ENCODE measurements at places on chromosomes 3 and 15.
A peak's percentile ranks its signal among the peaks of the same experiment; 100 is the strongest.

GRCh38 chr3:132624790-132625189, 27.7 kb downstream of the ACKR4 start:
- DNase-seq, result no peak

DNA sequence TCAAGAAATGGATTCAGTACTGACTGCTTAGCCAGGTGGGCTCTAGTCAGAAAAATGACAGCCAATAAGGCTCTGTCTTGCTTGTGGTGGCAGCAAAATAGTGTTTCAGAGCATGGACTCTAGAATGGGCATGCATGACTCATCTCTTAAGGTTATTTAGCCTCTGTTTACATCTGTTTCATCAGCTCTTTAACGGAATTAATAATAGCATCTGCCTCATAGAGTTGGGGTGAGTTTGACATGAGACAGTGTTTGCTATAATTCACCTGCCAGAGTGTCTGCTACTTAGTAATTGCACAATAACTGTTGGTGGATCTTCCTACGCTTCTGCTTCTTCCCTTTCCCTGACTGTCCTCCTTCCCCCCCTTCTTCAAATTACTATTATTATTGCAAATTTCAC, 350.4 kb upstream of the SEMA6D start:
- no peak for DNase-seq

DNA sequence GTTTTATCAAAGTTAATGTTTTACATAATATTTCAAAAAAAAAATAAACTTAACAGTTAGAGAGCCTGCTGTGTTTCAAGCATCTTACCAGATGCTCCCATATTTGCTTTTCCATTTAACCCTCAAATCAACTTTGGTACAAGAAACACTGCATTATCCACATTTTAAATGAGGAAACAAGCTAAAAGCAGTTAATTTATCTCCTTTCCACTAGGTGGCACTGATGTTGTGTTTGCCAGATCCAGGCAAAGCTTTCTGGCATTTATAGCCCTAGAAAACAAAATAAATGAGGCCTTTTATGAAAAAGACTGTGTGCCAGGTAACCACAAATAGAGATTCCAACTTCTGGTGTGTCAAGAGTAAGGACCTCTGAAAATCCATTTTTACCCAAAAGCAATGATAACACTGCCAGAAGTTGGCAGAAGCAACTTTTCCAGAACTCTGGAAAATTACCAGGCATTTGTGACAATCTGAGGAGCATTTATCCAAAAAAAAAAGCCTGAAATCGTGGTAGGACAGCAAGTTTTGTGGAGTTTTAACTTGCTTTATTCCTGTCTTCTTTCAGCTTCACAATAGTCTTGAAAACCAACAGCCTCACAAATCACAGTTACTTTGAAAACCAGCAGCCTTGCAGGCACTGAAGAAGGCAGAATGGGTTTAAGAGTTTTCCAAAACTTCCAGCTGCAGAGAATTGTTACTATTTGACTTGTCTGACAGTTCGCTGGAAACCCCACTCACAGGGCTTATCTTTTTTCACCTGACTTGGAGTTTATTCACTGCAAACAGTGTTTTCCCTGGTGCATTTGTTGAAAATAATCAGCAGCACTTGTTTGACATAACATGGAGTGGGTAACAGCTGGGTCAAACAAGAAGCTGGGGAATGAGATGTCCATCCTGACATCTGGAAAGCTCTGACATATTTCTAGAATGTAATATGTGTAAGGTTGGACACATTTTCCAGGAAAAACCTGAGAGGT, 9.2 kb downstream of the FAM162A start:
- DNase-seq, result peak; percentile 56

GRCh38 chr3:72227486-72228070, 442.6 kb upstream of the PROK2 start:
- peak; percentile 70 for DNase-seq

DNA sequence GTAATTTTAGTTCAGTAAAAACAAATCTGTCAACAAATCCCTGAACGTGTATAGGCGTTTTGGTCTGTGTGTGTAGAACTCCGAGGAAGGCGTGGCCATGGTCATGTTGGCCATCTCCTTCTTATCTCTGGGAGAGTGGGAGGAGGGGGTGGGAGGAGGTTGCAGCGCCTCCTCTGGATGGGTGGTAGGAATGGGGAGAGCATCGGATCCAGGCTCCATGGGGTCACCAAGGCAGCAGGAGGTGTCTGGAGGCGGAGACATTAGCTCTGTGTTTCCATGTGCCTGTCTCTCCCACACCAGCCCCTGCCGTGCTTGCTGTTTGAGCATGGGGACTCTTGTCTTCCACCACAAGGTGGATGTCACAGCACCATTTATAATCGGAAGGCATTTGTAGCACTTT, 34.5 kb upstream of the TRPM1 start:
- no peak for DNase-seq

DNA sequence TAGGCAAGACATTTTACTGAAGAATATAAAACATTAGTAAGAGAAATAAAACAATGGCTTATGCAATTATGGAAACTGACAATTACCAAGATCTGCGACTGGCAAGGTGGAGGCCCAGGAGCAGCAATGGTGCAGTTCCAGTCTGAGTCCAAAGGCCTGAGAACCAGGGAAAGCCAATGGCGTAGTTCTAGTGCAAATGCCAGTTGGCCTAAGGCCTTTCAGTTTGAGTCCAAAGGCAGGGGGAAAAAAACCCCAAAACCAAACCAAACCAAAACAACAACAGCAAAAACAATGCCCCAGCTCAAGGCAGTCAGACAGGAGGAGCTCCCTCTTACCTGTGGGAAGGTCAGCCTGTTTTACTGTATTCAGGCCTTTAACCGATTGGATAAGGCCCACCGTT, 72.6 kb downstream of the ST6GAL1 start:
- no peak for DNase-seq

- DNase-seq, result peak; percentile 68
Measured at GRCh38 chr15:65646486-65646885, 24.7 kb downstream of the SLC24A1 start.

GRCh38 chr15:75089456-75090387, 66.3 kb downstream of the PPCDC start:
- DNase-seq, result no peak

DNA sequence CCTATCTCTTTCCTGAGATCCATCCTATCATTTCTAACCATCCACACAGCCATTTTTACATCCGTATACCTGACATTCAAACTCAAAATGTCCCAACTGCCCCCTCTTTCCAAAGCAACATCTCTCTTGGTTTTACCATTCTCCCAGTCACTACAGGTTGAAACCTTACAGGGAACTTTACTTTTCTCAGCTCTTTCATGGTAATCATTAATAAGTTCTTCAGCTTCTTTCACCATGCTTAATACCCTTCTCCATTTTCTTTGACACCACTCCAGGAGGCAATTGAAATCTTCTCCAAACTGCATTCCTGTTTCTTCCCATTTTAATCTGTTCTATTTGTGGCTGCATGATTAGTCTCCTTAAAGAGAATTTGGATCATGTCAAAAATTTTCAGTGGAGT, 352.5 kb downstream of the GAP43 start:
- no peak for DNase-seq

GRCh38 chr3:4174791-4175190, 128.4 kb upstream of the SETMAR start:
- DNase-seq, result no peak

DNA sequence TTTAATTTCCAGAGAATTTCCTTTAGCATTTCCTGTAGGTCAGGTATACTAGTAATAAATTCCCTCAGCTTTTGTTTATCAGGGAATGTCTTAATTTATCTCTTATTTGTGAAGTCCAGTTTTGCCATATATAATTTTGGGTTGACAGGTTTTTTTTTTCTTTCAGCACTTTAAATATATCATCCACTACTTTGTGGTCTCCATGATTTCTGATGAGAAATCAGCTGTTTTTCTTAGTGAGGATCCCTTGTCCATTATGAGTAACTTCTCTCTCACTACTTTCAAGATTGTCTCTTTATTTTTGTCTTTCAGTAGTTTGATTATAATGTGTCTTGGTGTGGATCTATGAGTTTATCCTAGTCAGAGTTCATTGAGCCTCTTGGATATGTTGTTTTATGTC, 105.7 kb downstream of the LRRC49 start:
- no peak for DNase-seq

DNA sequence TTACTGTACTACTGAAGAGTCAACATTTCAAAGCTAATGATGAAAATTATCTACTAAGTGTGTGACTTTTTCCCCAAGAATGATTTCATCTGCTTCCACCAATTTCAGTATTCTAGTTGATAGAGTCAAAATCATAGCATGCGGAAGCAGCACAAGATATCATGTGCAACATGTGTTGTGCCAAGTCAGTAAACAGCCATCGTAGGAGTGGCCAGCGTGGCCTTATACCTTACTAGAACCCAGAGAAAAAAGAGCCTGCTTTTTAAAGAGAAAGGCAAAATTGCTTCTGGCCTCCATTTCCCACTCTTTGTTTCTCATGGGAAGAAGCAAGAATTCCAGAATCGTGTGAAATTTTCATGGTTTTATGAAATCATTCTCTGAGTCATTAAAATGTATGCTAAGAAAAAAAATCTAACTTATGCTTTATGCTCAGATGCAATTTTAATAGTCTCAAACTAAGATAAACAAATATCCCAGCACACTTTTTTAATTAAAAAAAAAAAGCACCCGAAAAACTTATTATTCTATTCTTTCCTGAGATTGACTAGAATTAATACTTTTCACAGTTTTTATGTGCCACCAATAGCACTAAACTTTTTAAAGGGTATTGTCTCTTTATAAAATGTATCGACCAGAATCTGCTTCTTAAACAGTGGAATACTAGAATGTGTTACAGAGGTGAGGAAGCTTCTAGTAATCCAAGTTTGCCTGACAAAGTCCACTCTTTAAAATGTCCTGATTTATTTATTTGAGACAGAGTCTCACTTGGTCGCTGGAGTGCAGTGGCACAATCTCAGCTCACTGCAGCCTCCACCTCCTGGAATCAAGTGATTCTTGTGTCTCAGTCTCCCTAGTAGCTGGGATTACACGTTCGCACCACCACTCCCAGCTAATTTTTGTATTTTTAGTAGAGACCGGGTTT, 87.3 kb downstream of the MBNL1 start:
- peak; percentile 37 for DNase-seq

DNA sequence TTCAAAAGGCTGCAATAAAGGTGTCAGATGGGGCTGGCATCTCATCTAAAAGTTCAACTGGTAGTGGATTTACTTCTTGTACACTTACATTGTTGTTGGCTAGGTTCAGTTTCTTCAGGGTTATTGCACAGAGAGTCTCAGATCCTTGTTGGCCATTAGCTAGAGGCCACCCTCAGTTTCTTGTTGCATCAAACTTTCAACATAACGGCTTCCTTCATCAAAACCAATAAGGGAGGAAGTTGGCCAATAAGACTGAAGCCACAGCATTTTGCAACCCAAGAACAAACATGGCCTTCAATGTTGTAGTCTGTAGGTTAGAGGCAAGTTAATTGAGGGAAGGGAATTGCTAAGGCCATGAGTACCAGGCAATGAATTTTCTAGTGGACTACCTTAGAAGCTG, 218.0 kb downstream of the ZBBX start:
- no peak for DNase-seq

DNA sequence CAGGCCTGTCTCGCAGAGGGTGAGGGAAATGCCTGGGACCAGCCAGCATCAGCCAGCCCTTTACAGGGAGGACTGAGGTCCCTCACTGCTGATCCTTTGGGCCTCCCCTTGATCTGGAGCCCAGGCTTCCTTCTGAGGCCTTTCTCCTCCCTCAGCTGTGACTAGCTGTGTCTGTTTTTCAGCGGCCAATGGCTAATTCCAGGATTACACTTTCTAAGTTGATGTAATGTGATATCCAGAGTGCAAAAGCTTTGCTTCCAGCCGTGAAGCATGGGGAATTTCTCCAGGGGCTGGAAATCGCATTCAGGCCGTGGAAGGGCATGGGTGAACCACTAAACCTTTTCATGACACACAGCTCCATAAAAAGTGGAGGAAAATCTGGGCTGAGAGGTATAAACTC, 157.6 kb downstream of the SHQ1 start:
- peak; percentile 20 for DNase-seq

DNA sequence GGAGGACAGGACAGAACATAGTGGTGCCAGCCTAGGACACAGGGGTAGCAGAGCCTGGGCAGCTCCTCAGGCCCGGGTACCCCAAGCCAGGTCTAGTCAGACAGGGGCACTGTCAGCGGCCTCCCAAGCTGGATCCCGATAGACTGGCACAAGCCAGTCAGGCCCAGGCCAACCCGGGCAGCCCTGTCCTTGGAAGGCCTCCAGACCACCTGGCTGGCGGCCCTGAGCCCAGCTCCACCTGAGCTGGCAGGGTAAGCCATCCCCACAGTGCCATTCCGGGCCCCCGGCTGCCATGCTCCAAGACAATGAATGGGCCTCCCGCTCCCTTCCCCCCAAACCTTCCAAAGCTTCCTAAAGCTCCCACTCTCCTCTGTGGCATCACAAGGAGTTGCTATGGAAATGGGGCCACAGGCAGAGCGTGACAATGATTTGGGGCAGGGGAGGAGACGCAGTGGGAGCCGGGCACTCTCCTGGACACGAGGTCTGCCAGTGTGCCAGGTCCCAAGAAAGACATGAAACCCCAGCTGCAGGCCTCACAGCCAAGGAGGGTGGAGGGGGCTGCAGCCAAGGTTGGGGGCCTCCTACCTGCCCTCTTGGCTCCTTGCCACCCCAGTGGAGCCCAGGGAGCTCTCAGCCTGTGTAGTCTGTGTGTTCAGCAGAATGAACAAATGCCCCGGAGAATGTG, 165.6 kb upstream of the LINGO1 start:
- DNase-seq, result no peak

DNA sequence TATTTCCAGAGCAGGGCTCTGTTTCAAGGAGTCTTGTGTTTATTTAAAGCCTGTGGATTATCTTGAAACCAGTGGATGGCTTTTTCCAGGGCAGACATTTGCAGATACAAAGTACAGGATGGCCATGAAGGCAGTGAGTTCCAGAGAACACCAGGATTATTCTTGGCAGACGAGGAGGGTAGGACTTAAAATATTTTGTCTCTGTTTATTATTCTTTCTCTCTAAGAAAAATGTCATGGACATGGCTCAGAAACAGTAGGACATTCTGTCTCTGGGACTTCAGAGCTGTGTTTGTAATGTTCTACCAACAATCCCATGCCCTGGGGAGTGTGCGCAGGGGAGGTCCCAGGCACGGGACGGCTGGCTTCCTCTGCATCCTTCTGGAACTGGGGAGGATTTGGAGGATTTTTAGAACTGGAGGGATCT, 125.9 kb downstream of the ATP10A start:
- DNase-seq, result peak; percentile 7

GRCh38 chr3:4409971-4410573, 57.0 kb downstream of the SUMF1 start:
- DNase-seq, result no peak
